ENCODE measurements at places on chromosomes 5 and 9.

GRCh38 chr5:135989686-135990085, 34.9 kb upstream of the LECT2 start:
- no peak for DNase-seq

DNA sequence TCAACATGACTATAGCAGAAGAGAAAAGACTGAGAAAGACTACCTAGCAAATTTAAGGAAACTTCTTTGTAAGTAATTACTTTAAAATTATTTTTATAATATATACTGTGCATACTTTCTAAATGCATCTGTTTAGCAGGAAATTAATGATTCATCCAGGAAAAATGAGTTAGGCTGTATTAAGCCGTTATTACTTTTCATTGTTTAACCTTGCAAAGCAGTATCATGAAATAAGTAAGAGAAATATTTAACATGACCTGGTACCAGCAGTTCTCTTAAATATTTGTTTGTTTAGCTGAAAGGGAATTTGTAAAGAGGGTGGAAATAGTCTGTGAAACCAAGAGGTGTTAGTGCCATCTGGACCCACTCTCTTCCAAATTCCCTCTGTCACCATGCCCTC, 175.0 kb downstream of the GNAQ start:
- DNase-seq, result no peak

DNA sequence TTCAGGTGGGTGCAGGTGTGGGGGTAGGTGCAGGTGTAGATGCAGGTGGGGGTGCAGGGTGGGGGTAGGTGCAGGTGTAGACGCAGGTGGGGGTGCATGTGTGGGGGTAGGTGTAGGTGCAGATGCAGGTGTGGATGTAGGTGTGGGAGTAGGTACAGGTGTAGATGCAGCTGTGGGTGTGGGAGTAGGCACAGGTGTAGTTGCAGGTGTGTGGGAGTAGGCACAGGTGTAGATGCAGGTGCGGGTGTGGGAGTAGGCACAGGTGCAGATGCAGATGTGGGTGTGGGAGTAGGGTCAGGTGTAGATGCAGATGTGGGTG, 94.6 kb downstream of the PHF2 start:
- no peak for DNase-seq

- no peak for DNase-seq
Measured at GRCh38 chr9:81239388-81239787, 450.0 kb downstream of the TLE1 start.

DNA sequence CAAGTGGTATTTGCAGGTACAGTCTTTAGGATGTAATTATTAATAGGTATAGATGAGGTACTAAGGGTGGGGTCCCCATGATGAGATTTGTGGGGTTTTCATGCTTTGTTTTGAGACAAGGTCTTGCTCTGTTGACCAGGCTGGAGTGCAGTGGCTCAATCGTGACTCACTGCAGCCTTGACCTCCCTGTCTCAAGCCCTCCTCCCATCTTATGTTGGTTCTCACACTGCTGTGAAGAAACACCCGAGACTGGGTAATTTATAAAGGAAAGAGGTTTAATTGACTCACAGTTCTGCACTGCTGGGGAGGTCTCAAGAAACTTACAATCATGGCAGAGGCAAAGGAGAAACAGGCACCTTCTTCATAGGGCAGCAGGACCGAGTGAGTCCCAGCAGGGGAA, 217.5 kb downstream of the CDK5RAP2 start:
- DNase-seq, result no peak

DNA sequence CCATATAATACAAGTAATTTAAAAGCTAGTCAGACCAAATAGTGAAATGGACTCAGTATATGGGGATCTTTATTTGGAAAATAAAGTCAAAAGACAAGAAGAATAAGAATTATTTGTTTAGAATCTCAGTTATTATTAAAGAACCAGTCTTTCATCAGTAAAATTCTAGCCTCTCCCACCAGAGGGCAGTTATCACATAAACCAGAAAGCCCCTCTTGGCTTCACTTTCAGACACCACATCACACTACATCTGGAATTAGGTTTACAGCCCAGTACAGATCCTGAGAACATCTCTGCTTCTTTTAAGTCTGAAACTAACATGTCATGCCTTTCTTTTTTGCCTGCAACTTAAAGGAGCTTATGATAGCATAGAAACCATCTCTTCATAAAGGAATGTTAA, 12.2 kb upstream of the HSPB3 start:
- no peak for DNase-seq

GRCh38 chr9:20848490-20848889, 164.4 kb downstream of the FOCAD start:
- DNase-seq, result no peak

DNA sequence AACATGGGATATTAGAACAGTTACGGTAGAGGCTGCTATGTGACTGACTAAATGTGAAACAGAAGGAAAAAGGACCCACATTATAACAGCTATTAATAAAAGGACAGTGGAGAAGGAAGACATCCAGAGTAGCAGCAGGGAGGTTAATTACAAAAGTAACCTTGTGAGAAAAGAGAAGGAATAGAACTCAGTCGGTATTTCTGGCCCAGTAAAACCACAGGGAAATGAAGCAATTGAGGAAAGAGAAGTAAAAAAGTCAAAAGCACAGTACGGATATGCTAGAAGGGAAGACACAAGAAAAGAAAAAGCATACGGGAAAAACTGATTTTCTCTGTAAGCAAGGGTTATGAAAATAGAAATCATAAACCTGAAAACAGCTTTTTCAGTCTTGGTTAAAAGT, 164.7 kb downstream of the RFX3 start:
- no peak for DNase-seq

GRCh38 chr9:87579781-87580541, 82.3 kb downstream of the DAPK1 start:
- no peak for DNase-seq

- no peak for DNase-seq
Measured at GRCh38 chr5:98535901-98536300, 237.6 kb upstream of the RGMB start.

- DNase-seq, result no peak
Measured at GRCh38 chr5:163635631-163636030, 130.2 kb downstream of the MAT2B start.

DNA sequence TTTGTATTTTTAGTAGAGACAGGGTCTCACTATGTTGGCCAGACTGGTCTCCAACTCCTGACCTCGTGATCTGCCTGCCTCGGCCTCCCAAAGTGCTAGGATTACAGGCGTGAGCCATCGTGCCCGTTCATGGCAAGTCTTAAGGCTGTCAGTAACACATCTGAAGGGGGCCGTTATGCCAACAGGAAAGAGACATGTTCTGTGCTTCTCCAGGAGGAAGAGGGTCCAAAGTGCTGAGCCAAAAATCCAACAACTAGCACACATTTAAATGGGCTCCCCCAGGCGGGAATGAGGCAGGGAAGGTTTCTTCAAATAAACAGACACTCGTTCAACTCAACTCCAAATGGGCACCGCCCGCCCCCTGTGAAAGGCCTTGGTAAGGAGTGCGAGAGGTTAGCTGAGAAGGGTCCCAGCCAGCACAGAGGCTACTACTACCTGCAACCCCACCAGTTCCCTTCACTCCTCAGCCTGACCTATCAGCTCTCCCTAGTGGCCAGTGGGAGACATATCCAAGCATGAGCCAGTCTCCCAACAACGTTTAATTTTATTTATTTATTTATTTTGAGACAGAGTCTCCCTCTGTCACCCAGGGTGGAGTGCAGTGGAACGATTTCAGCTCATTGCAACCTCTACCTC, 84.1 kb upstream of the DMRT1 start:
- DNase-seq, result no peak

GRCh38 chr5:139688751-139689372, 40.7 kb downstream of the CXXC5 start:
- DNase-seq, result no peak

DNA sequence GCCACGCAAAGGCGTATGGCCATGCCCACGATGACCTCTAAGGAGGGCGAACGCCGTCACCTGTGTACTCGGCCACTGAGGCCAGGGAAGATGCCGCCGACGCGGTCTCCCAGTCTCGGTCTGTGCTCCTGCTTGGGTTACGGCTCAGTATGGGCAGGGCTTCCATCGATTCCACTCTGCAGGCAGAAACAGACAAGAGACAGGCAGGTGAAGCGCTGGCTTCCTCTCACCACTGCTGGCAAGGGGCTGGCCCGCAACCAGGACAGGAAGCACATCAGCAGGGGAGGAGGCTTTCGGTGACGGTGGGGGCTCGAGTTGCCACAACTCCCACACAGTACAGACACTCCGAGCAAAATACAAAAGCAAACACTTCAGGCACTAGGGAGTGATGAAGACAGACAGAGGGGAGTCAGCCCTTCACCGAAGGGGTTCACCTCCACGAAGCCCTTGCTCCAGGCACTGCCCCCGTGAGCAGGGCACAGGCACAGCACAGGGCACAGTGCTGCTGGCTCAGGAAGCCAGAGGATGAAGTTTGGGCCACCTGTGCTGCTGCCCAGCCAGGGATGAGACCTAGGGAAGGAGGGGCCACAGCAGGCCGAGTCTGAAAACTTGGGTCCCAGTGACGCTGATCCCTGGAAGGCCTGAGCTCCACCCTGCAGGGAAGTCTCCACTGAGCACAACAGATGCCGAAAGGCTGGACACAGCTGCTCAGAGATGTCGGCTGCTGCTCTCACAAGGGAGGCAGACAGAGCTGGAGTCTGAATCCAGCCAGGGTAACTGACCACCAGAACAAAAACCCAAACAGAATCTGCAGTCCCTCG, 91.3 kb downstream of the CAMSAP1 start:
- DNase-seq, result no peak

- DNase-seq, result no peak
Measured at GRCh38 chr5:10109299-10109698, 140.4 kb downstream of the ATPSCKMT start.

DNA sequence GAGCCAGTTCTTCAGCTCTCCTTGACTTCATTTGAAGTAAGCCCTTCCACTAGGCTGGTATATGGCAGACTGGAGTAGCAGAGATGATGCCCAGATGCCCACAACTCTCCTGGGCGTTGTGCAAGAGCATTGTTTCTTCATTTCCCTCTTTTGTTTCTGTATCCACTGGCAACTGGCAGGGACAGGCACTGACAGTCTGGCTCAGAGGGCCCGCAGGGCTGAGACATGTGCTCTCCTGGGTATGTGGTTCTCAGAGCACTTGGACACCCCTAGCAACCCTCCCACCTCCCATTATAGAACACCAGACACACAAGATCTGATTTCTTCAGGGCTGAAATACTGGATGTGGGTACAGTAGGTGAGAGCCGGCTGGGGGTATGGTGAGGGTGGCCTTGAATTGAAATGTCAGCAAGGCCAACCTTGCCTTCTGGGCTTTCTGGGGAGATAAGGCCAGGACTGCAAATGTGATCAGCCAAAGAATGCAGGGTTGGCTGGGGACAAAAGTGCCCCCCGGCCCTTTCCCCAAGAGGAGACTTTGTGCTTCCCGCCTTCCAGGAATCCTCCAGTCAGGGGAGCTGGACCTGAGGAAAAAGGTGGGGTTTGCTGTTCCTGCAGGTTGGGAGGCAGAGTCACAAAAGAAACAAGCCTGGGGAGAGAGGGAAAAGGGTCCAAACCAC, 28.6 kb upstream of the CTNNA1 start:
- DNase-seq, result no peak

- DNase-seq, result no peak
Measured at GRCh38 chr9:125038166-125038565, 97.3 kb upstream of the GOLGA1 start.

- DNase-seq, result no peak
Measured at GRCh38 chr9:119639287-119639955, 270.2 kb upstream of the BRINP1 start.

DNA sequence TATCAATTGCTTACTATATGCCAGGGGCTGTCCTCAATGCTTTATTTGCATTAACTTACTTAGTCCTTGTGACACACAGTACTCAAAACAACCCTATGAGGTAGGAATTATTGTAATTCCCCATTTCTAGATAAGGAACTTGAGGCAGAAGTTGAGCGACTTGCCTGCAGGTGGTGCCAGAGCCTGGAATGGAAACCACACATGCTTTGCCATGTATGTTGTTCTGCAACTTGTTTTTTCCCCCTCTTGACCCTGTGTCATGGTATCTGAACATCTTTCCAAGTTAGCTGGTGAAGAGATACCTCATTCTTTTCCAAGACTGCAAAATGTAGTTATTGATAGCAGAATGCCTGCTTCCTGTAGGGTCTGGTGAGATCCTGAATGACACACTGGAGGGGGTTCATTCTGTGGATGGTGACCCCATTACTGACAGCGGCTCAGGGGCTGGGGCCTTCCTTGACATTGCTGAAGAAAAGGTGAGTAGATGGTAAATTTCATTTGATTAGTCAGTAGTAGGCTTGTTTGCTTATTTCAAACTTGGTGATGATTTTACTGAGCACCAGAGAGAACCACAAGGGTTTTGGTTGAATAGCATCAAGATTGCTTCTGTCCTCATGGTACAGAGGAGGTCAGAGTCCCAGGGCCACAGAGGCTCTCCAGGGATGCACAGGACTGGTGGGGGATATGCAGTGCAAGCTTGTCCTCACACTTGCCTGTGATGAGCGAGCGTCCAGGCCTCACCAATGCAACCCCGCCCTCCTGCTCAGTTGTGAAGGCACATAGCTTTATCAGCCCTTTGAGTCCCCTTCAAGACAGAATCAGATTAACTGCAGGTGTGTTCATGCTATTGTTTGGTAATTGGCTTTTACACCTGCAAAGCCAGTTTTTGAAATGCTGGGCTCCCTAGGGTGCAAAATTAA, 57.0 kb downstream of the COL15A1 start:
- DNase-seq, result peak; percentile 40

DNA sequence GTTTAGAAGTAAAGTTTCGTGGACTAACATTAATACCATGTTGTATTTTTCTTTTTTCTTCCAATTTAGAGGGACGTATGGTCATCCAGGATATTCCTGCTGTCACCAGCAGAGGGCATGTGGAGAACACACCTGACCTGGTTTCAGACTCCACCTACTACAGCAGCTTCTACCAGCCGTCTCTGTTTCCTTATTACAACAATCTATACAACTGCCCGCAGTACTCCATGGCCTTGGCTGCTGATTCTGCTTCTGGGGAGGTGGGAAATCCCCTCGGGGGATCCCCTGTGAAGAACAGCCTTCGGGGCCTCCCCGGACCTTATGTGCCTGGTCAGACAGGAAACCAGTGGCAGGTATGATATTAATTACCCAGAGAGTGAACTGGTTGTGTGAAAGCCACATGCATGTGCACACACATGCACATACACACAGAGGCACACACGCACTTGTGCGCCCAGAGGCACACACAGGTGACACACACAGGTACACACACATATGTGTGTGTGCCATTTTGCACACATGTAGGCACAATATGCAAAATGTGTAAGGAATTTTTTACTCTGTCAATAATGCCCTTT, 52.4 kb downstream of the DMRT1 start:
- DNase-seq, result peak; percentile 16

- DNase-seq, result no peak
Measured at GRCh38 chr5:30414078-30414477, 779.4 kb upstream of the CDH6 start.

DNA sequence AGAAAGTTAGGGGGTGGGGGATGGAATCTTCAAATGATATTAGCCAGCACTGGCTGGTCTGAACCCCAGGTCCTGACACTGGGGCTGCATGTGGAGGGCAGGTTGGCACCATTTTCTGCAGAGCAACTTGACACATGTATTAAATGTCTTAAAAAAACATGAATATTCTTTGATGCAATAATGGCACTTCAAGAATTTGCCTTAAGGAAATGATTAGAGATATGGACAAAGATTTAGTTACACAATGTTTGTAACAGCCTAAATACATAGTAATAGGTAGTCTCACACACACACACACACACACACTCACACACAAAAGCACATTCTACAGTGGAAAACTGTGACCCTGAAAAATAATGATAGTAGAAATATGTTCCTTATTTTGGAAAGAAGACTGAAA, 3.6 kb downstream of the SVEP1 start:
- DNase-seq, result no peak

All from stimulated activated CD4-positive, alpha-beta T cell treated with anti-CD3 and anti-CD28 coated beads, Interleukin-4, amount 100 ng/mL, for 4 hours (primary cell).